ENCODE measurements at places on chromosomes 5 and 9.
A peak's percentile ranks its signal among the peaks of the same experiment; 100 is the strongest.

DNA sequence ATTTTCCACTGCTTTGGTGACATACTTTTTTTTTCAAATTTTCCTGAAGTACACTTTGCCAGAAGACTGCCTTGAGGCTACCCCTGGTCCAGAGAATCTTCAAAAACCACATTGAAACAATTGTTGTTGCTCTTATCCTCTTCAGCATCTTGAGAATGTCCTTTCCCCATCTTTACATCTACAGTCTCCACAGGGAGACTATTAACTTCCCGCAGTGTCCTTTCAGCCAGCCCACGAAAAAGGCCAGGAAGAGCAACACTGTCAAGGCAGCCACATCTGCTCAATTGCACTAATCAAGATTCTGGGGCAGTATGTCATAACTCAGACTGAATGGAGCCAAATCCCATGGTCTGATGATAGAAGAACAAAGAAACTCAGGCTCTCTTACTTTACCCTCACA lies 148.3 kb downstream of the ENC1 start:
- no peak for DNase-seq

DNA sequence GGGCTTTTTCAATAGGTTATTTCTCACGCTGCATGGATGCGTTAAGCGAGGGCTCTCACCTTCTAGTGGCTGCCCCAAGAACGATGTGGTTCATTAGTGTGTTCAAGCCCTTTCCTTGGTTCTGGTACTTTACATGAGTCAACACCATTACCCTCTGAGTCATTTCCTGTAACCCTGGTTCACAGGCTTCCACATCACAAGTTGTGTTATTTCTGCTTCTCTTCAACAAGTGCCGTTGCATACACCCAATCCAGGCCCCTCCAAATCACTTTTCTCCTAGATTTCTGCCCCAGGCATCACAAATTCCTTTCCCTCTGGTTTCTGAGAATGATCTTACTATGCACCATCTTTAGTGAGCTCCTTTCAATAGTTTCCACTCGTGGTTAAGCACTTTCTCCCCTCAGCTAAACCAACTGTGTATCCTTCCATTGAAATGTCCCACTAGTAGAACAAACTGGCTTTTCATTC lies 69.5 kb upstream of the RAD23B start:
- no peak for DNase-seq

- no peak for DNase-seq
Measured at GRCh38 chr5:150762211-150762610, 3.4 kb upstream of the DCTN4 start.

DNA sequence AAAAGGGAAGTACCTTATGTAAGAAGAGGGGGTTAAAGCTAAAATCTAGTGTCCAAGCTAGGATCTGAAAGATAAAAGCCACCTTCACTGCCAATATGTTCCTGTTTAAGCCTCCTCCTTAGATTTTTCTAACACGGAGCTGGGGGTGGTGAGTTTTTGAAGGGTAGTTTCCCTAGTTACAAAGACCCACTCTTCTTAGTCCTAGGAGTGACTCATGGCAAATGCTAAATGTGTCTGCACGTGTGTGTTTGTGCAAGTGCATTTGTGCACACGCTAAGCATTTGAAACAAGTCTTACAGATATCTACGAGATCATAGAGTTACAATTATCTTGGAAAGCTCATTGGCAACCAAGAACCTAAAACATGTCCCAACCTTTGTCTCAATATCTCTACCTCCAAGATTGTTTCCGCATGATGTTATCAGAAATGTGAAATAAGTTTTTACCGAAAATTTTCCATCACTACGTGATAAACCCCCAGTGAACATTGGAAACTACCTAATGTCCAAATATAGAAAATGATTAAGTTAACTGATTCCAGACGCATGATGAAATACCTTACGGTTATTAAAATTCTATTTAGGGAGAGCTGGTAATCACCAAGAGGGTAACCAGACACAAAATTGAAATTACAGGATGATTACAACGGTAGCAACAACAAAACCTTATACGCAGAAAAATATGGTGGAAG lies 78.0 kb upstream of the HRH2 start:
- no peak for DNase-seq

GRCh38 chr9:87290241-87291052 lies 207.2 kb upstream of the DAPK1 start:
- no peak for DNase-seq

DNA sequence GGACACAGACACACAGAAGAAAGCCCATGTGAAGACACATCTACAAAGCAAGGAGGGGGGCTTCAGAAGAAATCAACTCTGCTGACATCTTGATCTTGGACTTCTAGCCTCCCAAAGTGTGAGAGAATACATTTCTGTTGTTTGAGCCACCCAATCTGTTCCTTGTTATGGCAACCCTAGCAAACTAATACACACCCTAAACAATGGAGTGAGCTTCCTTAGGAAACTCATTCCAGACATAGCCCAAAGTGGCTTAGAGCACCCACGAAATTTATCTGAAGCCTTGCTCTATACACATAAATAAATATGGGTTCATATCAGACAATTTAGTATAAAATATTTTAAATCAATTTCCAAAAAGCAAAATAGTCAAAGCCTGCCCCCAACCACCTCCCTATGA lies 7.6 kb upstream of the TBC1D2 start:
- DNase-seq: no peak

DNA sequence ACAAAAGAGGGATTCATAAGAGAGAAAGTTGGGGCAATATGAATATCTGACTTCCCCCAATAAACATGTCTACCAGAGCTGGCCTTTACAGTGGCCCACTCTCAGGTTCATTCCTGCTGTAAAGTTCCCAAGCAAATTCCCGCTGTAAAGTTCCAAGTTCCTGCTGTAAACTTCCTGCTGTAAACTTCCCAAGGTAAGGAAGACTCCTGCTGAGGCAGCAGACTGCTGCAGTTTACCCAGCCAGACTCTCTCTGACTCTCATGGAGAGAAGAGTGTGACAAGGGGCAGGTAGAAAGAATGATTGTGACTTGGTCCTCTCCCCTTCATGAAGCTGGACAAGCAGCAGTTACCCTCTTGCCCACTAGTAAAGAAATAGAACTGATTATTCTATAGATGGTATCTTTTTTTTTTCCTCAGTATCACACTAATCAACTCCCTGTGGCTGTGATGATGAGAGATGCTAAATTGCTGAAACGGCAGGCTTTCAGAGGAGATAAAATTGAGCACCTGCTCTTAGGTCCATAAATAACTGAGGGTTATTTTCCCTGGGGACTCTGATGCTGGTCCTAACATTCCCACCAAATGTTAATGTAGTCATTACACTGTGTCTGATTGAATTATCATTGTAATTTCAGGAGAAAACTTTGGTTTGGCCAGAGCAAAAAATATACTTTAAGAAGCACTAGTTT lies 220.4 kb downstream of the PARP8 start:
- no peak for DNase-seq

GRCh38 chr5:102905056-102905455 lies 150.0 kb downstream of the PAM start:
- no peak for DNase-seq

- no peak for DNase-seq
Measured at GRCh38 chr5:32734827-32735378, 23.8 kb downstream of the NPR3 start.

- DNase-seq: no peak
Measured at GRCh38 chr5:94057217-94057616, 315.8 kb upstream of the POU5F2 start.

DNA sequence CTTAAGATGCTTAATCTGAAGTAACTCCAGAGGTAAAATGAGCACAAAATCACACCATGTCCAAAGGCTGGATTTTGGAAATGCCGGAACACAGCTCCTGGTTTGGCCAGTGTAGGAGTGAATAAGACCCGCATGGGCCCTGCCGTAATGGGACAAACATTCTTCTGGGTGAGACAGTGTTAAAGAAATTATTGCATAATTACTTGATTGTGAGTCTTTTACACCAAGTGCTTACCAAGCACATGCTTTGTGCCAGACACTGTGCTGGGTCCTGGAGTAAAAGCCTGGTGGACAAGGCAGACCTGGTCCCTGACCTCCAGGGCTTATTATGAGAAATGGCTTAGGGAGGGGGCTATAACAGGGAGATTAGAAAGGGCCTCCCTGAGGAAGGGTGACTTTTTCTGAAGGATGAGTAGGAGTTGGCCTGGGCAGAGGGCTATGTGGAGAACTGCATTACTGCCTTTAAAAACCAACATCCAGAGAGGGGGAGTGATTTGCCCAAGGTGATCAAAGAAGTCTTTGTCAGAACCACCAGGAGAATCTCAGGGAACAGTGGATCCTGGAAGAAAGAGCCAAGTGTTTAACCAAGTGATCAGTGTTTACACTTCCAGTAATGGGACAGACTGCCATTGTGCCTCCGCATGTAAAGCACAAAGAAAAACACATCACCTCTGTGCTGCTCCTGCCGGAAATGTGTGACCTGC lies 3.5 kb downstream of the PDE6A start:
- DNase-seq: no peak

DNA sequence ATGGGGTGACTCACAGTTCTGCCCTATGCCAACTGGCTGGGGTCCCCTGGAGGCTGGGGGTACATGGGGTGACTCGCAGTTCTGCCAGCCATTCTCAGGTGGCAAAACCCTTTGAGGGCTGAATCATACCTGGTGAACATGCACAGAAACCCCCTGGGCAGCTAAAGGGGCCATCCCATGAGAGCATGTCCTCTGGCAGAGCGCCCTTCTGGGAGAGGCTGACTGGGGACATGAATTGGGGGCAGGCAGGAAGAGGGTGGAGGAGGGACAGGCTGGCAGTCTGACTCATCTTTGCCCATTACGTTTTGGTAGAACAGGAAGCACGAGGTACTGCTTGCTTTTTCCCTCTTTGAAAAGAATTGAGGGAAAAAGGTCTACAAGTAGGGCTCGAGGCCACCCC lies 16.7 kb downstream of the TRAF1 start:
- DNase-seq: no peak

GRCh38 chr5:179313849-179314521 lies 31.3 kb downstream of the ADAMTS2 start:
- no peak for DNase-seq

- DNase-seq: no peak
Measured at GRCh38 chr5:23977997-23978396, 470.6 kb downstream of the PRDM9 start.

- DNase-seq: no peak
Measured at GRCh38 chr5:103101079-103101750, 18.7 kb downstream of the GIN1 start.

GRCh38 chr5:75522025-75522424 lies 10.3 kb downstream of the POLK start:
- DNase-seq: no peak

- DNase-seq: no peak
Measured at GRCh38 chr9:70480405-70480980, 66.0 kb upstream of the KLF9 start.

GRCh38 chr5:98816582-98817222 lies 43.2 kb downstream of the RGMB start:
- peak; percentile 51 for DNase-seq

GRCh38 chr5:76495870-76496269 lies 92.8 kb downstream of the IQGAP2 start:
- no peak for DNase-seq

- no peak for DNase-seq
Measured at GRCh38 chr9:33782395-33783152, 12.8 kb upstream of the PRSS3 start.
